AG09319 (cell line): ENCODE measurements at places on chromosomes 3 and 15.

- DNase-seq: no peak
Measured at GRCh38 chr3:46849686-46850467, 13.4 kb downstream of the MYL3 start.

- DNase-seq: no peak
Measured at GRCh38 chr3:173920386-173920785, 522.8 kb downstream of the NLGN1 start.

- DNase-seq: no peak
Measured at GRCh38 chr15:69025320-69025719, 10.8 kb downstream of the NOX5 start.

DNA sequence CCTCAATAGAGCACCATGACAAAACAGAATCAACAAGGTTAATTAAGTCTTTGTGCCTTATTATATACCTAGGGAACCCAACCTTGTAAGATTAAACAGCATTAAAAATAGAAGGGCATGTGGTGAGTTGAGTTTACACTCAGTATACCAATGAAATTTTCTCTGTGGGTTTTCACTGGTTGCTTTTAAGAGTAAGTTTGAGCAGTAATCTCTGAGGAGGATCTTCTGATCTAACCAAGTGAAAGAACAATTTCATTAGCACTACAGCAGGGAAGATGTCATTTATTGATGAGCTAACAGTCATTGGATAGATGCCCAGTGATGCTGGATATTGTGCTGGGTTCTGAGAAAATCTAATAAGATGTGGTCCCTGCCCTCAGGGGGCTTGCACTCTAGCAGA lies 26.9 kb upstream of the AKAP13 start:
- no peak for DNase-seq

GRCh38 chr3:13715167-13715954 lies 164.5 kb downstream of the WNT7A start:
- no peak for DNase-seq

DNA sequence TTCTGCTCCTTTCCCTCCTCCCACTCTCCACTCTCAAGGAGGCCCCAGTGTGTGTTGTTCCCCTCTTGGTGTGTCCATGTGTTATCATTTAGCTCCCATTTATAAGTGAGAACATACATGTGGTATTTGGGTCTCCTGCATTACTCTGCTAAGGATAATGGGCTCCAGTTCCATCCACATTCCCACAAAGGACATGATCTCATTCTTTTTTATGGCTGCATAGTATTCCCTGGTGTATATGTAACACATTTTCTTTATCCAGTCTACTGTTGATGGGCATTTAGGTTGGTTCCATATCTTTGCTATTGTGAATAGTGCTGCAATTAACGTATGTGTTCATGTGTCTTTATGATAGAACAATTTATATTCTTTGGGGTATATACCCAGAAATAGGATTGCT lies 144.0 kb upstream of the MEF2A start:
- DNase-seq: no peak
